ENCODE measurements at places on chromosomes 3 and 15. TPM values are rescaled to one million over a fixed set of nuclear protein-coding genes. Genes with fewer than 3 reads are reported as not detected.

SCG3 gene
- not detected for total RNA-seq

LRRC49 gene
- total RNA-seq: 0.75 TPM

DPPA4 gene
- not detected for total RNA-seq

- peaks cover 8% of the 10 kb centered on the region for H3K4me1 ChIP-seq
- no peaks in the 10 kb centered on the region for H3K27me3 ChIP-seq
- no peaks in the 10 kb centered on the region for H3K36me3 ChIP-seq
- no peak overlapping the region for H3K27ac ChIP-seq
- no peak for DNase-seq
Observed at GRCh38 chr15:33149919-33150318, 44.6 kb downstream of the FMN1 start.

CFAP100 gene
- not detected for total RNA-seq

GRCh38 chr3:122410639-122411038 lies 5.2 kb downstream of the WDR5B start:
- no peak overlapping the region for H3K27ac ChIP-seq
- DNase-seq: no peak
- H3K4me1 ChIP-seq: peaks cover 23% of the 10 kb centered on the region
- H3K27me3 ChIP-seq: no peaks in the 10 kb centered on the region

- no peak overlapping the region for H3K27ac ChIP-seq
- H3K4me1 ChIP-seq: no peaks in the 10 kb centered on the region
- no peaks in the 10 kb centered on the region for H3K27me3 ChIP-seq
- DNase-seq: no peak
Observed at GRCh38 chr3:143242691-143243090, 123.1 kb downstream of the CHST2 start.

PIF1 gene
- 0.17 TPM for total RNA-seq

- H3K36me3 ChIP-seq: no peaks in the 10 kb centered on the region
- H3K4me3 ChIP-seq: no peak overlapping the region
- H3K27me3 ChIP-seq: no peaks in the 10 kb centered on the region
- no peak overlapping the region for H3K27ac ChIP-seq
- DNase-seq: no peak
- H3K4me1 ChIP-seq: peaks cover 57% of the 10 kb centered on the region
Observed at GRCh38 chr3:18745472-18745871, 320.3 kb upstream of the SATB1 start.

GRCh38 chr3:190694335-190695001 lies 168.0 kb downstream of the GMNC start:
- no peaks in the 10 kb centered on the region for H3K27me3 ChIP-seq
- no peak overlapping the region for H3K4me3 ChIP-seq
- no peaks in the 10 kb centered on the region for H3K36me3 ChIP-seq
- H3K27ac ChIP-seq: no peak overlapping the region
- no peaks in the 10 kb centered on the region for H3K4me1 ChIP-seq
- no peak for DNase-seq

DNA sequence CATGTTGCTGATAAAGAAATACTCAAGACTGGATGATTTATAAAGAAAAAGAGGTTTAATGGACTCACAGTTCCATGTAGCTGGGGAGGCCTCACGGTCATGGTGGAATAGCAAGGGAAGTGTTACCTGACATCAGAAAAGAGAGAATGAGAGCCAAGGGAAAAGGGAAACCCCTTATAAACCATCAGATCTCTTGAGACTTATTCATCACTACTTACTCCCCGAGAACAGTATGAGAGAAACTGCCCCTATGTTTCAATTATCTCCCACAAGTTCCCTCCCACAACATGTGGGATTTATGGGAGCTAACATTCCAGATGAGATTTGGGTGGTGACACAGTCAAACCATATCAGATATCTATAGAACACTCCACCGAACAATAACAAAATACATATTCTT lies 904.6 kb downstream of the PDCD6IP start:
- no peak overlapping the region for H3K4me3 ChIP-seq
- H3K27ac ChIP-seq: no peak overlapping the region
- H3K4me1 ChIP-seq: no peaks in the 10 kb centered on the region
- H3K27me3 ChIP-seq: no peaks in the 10 kb centered on the region
- DNase-seq: no peak

DNA sequence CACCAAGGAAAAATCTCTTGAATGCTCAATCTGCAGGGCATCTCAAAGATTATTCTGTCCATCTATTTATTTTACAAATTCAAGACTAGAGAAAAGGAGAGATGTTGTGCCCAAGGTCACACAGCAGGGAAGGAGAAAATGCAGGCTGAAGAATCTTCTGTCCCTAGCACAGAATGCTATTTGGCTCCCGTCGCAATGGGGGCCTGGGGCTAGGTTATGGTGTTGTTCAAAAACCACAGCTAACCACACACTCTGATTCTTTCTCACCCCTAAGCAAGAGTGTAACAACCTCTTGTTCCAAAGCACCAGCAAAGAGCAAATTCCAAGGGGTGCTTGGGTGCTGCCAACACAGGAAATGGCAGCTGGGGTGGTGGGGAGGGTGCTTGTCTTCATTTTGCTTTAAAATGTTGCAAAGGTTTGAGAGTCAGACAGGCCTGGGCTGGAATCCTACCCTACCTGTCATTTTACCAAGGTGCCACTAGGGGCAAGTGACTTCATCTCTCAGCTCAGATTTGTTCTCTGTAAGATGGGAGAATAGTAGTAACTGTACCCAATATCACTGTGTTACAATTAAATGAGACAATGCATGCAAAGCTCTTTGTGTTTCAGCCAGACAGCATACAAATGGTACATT lies 112.5 kb downstream of the ADAMTS9 start:
- H3K36me3 ChIP-seq: no peaks in the 10 kb centered on the region
- H3K4me1 ChIP-seq: no peaks in the 10 kb centered on the region
- no peak for DNase-seq
- H3K27me3 ChIP-seq: no peaks in the 10 kb centered on the region
- no peak overlapping the region for H3K27ac ChIP-seq
- H3K4me3 ChIP-seq: no peak overlapping the region

DNA sequence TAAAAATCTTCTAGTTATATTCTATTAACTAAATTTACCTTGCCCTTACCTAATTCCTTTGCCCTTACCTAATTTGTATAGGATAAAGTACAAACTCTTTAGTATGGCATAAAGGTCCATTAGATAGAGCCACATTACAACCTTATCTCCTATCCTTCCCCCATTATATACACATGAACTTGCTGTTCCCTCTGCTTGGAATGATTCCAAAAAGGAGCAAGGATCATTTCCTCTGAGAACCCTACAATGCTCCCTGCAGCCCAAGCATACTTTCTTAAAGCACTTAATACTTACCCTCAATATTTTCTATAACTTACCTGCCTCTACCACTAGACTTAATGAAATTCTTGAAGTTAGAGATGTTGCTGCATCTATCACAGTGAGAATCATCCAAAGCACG lies 118.9 kb upstream of the CCDC54 start:
- H3K4me3 ChIP-seq: no peak overlapping the region
- H3K4me1 ChIP-seq: peaks cover 6% of the 10 kb centered on the region
- no peak overlapping the region for H3K27ac ChIP-seq
- no peaks in the 10 kb centered on the region for H3K27me3 ChIP-seq
- H3K36me3 ChIP-seq: no peaks in the 10 kb centered on the region

GOLGA8N gene
- total RNA-seq: 8.2 TPM

GRCh38 chr3:124363476-124363875 lies 366.8 kb upstream of the UMPS start:
- H3K27me3 ChIP-seq: no peaks in the 10 kb centered on the region
- DNase-seq: no peak
- no peak overlapping the region for H3K4me3 ChIP-seq
- no peaks in the 10 kb centered on the region for H3K36me3 ChIP-seq
- no peak overlapping the region for H3K27ac ChIP-seq
- no peaks in the 10 kb centered on the region for H3K4me1 ChIP-seq

DNAH12 gene
- 0.11 TPM for total RNA-seq

Measured in CD4-positive, alpha-beta memory T cell (primary cell).